MCF 10A (cell line): ENCODE measurements at places on chromosomes 6 and 20. TPM values are rescaled to one million over a fixed set of nuclear protein-coding genes. Genes with fewer than 3 reads are reported as not detected.
A peak's percentile ranks its signal among the peaks of the same experiment; 100 is the strongest.

- no peak for DNase-seq
These were observed 140.8 kb downstream of the ALDH8A1 start for GRCh38 chr6:134809130-134809529.

DNA sequence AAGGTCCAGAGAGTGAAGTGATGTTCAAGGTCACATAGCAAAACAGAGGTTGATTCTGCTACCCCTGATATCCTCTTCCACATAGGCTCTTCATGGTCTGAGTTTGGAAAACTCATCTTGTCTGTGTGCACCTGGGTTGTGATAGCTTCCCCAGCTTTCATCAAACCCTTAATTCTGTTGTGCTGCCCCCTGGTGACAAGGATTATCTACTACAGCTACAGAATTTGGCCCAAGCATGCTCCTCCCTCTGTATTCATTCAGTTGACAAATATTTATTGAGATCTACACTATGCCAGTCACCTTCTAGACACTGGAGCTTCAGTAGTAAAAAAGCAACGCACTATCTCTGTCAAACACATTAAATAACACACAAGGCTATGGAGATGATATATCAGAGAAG, 50.4 kb downstream of the SMPDL3A start:
- peak; percentile 79 for DNase-seq

- peak; percentile 46 for DNase-seq
These were observed 4.2 kb upstream of the BMP6 start for GRCh38 chr6:7721649-7722048.

GRCh38 chr6:39634646-39635341, 90.4 kb downstream of the KIF6 start:
- no peak for DNase-seq

- DNase-seq: no peak
These were observed 141.5 kb upstream of the TOP1 start for GRCh38 chr20:40887105-40887504.

GRCh38 chr20:40294175-40294574, 394.9 kb downstream of the MAFB start:
- no peak for DNase-seq

DNA sequence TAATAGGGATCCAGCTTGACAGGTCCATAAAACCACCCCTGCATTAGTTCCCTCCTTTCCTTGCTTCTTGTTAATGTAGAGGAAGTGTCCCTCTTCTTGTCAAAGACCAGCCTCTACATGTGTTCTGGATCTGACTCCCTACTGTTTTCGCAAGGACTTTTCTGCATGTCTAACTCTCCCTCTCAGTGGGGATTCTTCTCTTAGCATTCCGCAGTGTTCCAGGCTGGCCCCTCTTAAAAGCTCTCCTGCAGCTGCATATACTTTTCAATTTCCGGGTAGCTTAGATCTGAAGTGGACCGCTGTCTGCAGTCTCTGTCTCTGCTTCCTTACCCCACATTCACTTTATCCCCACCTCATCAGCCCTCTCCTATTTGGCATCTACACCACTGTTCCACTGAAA, 96.1 kb upstream of the MAN1A1 start:
- no peak for DNase-seq

- DNase-seq: no peak
These were observed 109.6 kb downstream of the ALDH8A1 start for GRCh38 chr6:134840086-134840867.

GRCh38 chr6:786946-787763, 94.2 kb upstream of the EXOC2 start:
- DNase-seq: peak; percentile 18

DNA sequence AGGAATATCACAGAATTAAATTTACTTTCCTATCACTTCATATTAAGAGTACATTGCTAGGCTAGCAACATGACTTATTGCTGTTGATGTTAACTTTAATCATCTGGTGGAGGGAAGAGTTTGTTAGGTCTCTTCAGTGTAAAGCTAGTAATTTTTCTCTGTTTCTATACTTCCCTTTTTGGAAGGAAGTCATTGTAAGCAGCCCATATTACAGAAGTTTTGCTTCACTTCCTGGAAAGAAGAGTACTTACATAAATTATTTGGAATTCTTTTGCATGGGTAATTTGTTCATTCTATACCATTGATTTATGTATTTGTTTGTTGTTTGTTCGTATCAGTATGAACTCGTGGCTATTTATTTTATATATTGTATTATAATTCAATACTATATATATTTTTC, 405.2 kb downstream of the RFPL4B start:
- no peak for DNase-seq

DNA sequence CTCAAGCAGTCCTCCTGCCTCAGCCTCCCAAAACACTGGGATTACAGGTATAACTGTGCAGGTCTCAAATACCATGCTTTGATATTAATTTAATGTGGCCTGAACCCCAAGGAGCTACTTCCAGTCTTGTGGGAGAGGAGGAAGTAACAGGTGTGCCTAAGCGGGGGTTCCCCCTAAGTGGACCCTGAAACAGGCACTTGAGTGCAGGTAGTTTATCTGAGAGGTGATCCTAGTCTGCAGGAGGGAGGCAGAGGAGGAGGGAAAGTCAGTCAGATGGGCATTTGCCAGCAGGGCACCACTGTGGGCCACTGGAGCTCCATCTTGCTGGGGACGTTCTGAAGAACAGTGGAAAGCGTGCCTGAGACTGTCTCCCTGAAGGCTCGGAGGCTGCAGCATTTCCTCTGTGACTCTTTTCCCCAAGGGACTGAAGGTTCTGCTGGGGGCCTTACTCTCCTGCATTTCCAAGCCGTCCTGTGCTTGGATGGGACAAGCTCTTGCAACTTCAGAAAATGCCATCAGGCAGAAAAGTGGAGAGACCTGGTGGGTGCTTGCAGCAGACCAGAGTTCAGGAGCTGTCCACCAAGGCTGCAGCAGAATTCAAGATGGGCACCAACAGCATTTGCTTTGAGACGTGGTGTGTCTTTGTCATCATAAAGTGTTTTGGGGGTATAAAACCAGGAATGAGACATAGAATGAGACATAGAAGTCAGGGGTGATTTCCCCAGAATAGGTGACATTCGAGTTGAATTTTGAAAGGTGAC, 4.6 kb upstream of the DLGAP4 start:
- DNase-seq: no peak

- DNase-seq: peak; percentile 96
These were observed 881 bp upstream of the AIG1 start for GRCh38 chr6:143059663-143060353.

- DNase-seq: peak; percentile 9
These were observed 233.1 kb upstream of the FERMT1 start for GRCh38 chr20:6355754-6356451.

DNA sequence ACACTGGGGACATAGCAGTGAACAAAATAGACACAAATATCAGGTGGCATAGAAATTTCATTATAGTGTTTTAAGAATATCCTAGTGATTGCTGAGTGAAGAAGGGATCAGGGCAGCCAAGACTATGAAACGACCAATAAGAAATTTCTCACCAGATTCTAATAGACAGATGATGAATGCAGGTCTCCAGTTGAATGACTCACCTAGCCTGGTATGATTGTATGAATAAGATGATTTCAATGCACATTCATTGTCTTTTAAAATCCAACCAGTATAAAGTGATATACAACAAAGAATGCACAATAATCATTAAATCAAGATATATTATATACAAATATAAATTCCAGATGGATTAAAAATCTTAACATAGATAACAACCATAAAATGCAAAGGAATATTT, 124.5 kb upstream of the TENT5A start:
- DNase-seq: no peak

DNA sequence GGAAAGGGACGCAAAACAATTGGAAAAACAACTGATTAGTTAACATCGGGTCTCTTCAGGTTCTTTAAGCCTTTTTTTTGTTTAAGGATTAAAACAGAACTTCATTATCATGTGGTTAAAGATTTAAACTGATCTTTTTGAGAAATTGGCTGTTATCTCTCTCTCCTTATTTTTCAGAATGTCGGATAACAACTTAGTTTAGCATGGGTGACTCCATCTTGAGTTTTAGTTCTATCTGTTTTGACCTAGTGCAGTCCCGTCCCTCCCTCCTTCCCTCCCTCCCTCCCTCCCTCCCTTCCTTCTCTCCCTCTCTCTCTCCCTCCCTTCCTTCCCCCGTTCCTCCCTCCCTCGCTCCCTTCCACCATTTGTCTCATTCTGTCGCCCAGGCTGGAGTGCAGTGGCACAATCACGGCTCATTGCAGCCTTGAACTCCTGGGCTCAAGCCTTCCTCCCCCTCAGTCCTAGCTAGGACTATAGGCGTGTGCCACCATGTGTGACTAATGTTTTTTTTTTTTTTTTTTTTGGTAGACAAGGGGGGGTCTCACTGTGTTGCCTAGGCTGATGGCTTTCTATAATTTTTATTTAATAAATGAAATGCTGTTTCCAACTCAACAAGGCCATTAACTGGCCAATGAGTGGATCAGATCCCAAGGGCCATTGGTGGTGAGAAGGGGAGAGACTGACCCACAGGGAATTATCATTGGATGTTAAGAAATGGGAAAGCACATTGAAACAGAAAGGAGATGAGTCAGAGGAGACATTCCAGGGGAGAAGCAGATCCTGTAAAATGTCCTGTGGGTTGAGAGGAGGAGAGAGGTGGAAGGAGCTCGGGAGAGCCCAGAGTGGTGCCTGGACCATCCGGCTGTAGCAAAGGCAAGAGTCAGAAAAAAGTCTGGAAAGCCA, 13.6 kb downstream of the BAK1 start:
- peak; percentile 55 for DNase-seq

GRCh38 chr20:1868856-1869255, 26.4 kb upstream of the SIRPA start:
- DNase-seq: no peak

- no peak for DNase-seq
These were observed 31.8 kb downstream of the TFAP2B start for GRCh38 chr6:50850223-50851048.

DNA sequence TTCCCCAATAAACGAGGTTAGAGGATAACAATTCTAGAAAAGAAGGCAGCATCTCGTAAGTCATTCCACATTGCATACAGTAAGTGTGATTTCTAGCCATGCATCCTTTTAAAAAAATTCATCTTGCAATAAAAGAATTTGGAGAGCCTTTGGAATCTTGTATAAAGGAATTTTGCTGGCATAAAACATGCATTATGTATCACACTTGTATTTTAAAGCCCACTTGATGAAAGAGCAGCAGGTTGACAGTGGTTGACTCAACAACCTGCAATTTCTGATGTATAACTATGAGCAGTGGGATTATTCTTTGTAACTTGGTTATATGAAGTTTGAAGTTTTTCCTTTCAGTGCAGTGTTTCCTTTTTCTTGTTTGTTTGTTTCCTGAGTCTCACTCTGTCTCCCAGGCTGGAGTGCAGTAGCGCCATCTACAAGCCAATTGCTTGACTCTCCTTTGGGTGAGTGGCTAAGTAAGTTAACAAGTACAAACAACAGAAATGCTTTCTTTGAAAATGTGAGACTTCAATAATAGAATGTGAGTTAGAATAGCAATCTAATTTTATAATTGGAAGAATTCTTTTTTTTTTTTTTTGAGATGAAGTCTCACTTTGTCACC, 39.9 kb downstream of the JARID2 start:
- DNase-seq: no peak

GRCh38 chr20:42392442-42392841, 774.3 kb upstream of the CHD6 start:
- DNase-seq: no peak

The SLPI gene
- 273 and 284 TPM in 2 replicates for total RNA-seq

The TSBP1 gene
- total RNA-seq: not detected in 2 replicates

The ISM1 gene
- 1.0 and 1.3 TPM in 2 replicates for total RNA-seq

The PKIB gene
- total RNA-seq: 3.1 and 6.0 TPM in 2 replicates

The PNPLA1 gene
- 0.27 TPM in 1 of 2 replicates, not detected in the other for total RNA-seq
